ENCODE measurements at places on chromosomes 5 and 9.

- no peak for DNase-seq
Measured at GRCh38 chr9:73347720-73348119, 196.1 kb downstream of the ANXA1 start.

- DNase-seq, result no peak
Measured at GRCh38 chr9:130901498-130902203, 5.0 kb upstream of the QRFP start.

DNA sequence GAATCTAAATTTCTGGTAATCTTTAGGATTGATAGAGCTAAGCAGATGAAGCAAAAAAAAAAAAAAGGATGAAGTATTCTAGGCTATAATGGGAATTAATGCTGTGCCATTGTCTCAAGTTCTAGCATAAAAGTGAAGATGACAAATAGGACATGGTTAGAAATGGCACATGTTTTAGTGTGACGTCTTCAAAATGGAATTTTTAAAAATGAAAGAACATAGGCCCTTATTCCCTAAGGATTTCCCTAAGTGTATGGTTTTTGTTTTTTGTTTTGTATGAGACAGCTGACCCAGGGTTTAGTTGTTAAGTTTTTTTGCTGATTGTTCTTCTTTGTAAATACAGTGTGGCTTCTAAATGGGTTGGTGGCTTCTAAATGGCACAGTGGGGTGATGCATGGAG lies 7.1 kb downstream of the TLE4 start:
- no peak for DNase-seq

- DNase-seq, result no peak
Measured at GRCh38 chr5:159456722-159457465, 126.6 kb upstream of the IL12B start.

DNA sequence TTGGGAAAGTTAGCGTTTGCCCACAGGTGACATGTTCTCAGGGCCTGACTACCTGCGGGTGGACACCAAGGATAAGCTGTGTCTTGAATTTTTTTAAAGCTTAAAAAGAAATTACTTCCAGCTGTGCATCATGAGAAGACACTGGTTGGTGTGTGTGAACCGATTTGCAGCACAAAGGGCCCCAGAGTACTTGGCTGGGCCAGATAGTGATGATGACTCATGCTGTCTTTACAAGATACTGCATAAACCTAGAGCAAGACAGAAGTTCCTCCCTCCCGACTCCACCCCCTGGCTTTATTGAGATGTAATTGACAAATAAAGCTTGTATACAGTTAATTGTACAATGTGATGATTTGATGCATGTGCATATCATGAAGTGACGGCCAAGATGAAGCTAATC lies 212.8 kb downstream of the NXNL2 start:
- DNase-seq, result no peak

DNA sequence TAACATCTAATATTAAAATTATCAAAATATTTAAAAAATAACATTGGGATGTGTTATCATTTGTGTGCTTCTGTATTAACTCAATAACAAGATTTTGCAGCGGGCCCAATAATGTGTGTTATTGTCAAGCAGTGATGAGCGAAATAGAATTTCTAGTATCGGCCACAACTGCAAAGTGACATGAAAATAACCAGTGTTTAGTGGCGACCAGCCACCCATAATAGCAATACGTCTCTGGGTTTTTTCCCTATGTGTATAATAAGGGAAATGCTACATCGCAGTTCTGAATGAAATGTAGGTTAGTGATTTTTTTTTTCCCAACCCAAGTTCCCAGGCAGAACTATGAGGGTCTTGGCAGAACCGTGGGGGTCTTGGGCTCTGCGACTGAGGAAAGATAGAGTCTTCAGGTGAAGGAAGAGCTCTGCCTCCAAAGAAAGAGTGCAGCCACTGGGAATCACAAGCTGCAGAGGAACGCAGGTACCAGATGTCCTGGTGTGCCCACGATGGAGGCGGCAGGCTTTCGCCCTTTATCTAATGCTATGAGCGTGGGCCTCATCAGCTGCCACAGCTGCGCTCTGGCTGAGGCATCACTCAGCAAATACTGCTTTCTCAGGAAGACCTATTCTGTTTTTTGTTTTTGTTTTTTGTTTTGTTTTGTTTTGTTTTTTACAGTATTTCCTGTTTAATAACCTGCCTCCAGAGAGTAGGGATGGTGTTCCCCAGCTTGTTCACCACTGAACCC lies 235.0 kb downstream of the ROR2 start:
- DNase-seq, result no peak

DNA sequence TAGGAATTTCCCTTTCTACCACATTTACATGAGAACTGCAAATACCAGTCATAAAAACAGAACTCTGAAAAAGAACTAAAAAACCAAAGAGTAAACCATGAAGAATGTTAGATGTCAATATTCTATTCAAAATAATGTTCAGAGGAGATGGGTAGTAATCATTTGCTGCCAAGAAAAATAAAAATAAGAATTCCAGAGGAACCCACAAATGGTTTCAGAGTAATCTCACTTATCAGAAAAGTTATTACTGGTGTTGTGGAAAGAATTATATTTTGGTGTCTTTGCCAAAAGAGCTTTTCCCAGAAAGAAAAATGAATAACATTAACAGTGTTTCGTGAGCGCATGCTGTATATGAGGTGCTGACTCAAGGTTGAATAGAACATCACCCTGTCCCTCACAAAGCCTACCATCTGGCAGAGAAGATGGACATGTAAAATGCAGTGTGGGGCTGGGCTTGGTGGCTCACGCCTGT lies 35.6 kb downstream of the GPR21 start:
- no peak for DNase-seq

- no peak for DNase-seq
Measured at GRCh38 chr5:14741801-14742440, 77.4 kb downstream of the OTULIN start.

DNA sequence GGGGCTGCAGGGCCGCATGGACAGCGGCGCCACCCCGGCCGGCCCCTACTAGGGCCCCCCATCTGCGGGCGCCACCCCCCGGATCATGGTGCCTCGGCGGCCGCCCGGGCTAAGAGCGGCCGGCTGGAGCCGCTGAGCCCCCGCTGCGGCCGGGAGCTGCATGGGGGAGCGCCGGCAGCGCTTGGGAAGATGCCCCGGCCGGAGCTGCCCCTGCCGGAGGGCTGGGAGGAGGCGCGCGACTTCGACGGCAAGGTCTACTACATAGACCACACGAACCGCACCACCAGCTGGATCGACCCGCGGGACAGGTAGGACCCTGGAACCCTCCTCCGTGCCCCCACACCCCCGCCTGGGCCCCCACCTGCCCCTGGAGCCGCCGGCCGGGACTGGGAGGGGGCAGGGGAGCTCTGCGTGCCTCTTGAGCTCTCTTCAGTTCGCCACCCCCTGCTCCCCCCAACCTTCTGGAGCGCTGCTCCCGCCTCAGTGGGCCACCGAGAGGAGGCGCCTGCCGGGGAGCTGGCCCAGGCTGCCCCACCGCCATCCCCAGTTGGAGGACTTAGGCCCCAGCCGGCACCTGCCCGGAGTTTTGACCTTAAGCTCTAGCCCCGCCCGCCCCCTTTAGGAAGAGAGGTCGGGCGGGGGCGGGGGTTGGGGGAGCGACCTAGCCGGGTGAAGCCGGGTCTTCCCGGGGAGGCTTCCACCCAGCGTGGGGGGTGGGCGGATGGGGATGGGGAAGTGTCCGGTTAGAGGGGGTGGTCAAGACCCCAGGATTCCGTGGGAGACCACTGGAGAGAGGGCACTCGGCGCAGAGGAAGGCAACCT lies 730 bp downstream of the WWC1 start:
- no peak for DNase-seq

DNA sequence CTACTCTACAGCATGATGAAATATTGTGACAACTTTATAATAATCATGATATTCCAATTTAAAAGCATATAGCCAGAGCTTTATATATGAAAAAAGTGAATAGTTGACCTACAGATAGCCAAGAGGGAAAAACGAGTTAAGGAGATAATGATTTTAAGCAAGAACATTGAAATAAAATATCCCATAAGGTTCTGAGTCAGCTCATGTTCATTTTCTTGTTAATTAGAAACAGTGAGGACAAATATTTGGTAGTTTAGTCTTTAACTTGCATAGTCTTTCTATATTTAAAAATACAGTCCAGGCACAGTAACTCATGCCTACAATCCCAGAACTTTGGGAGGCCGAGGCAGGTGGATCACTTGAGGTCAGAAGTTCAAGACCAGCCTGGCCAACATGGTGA lies 55.8 kb upstream of the CDH6 start:
- no peak for DNase-seq

- DNase-seq, result no peak
Measured at GRCh38 chr9:114898741-114899140, 31.6 kb downstream of the TNFSF8 start.

DNA sequence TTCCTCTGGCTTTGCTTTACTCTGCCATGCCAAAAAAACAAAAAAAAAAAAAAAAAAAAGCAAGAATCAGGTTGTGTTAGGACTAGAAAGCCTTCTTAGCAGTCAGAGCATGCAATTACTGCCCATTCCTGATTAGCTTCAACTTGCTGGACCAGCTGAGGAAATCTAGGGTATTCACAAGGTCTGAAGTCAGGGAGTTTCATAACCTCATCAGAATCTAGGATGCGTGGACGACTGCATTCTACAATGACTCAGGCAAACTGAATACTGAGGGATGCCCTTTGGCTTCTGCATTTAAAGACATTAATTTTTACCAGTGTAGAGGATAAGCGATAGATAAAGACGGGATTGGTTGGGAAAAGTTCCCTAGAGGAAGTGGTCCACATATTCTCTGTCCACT lies 39.2 kb upstream of the SHOC1 start:
- DNase-seq, result no peak

GRCh38 chr5:8557728-8558127 lies 688.8 kb downstream of the MTRR start:
- no peak for DNase-seq

DNA sequence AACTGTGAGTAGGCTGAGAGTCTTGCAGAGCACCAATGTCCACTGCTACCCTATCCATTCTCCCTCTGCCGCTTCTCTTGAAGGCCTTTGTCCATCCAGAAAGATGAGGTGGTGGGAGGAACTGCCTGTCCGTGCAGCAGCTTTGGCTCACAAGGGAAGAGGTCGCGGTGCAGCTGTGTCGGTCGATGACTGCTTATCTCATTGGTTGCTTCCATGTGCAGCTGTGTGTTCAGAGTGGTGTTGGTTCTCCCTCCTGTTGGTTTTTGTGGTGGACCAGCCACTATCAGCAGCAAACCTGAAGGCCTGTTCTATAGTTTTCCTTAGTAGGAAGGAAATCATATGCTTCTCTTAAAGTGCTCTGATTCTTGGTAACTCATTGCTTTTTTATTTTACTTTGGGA lies 40.7 kb downstream of the SPTAN1 start:
- no peak for DNase-seq

- DNase-seq, result no peak
Measured at GRCh38 chr5:133387091-133387490, 225.2 kb downstream of the FSTL4 start.

- no peak for DNase-seq
Measured at GRCh38 chr9:89670114-89670513, 65.3 kb downstream of the GADD45G start.

DNA sequence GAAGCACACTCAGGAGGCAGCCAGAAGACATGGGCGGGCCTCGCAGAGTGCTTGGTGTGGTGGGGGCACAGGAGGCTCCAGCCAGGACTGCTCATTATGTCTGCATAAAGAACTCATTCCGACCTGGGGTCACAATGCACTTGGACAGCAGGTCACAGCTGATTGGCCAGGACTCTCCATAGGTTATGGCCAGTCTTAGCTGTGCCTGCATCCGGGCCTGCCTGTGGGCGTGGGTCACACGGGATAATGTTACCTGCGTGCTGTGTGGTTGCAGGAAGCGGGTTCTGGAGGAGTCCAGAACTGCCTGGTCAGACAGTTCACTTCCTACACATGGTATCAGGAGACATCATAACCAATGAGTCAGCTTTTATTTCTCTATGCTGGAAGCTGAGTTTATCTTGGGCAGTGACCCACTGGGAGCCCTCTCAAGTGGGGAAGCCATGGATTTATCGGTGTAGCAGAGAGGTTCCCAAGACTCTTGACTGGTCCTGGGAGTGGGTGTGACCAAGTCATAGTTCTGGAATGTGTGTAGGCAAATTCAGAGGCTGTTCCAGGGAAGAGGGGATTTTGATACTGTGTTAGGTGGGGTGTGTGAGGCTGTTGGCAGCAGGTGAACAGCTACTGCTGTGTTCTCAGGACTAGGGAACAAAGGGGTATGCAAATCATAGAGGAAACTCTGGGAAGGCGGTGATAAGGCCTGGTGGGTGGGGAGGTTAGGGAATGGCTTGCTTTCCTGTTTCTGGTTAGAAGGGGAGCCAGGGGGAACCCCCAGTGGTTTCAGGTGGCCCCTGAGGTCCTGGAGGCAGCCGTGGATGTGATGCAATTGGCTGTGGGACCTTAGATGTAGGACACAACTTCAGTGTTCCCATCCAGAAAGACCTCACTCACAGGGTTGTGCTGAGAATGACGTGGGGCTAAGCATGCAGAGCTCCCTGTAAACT lies 51.3 kb downstream of the ARHGEF37 start:
- DNase-seq, result no peak

DNA sequence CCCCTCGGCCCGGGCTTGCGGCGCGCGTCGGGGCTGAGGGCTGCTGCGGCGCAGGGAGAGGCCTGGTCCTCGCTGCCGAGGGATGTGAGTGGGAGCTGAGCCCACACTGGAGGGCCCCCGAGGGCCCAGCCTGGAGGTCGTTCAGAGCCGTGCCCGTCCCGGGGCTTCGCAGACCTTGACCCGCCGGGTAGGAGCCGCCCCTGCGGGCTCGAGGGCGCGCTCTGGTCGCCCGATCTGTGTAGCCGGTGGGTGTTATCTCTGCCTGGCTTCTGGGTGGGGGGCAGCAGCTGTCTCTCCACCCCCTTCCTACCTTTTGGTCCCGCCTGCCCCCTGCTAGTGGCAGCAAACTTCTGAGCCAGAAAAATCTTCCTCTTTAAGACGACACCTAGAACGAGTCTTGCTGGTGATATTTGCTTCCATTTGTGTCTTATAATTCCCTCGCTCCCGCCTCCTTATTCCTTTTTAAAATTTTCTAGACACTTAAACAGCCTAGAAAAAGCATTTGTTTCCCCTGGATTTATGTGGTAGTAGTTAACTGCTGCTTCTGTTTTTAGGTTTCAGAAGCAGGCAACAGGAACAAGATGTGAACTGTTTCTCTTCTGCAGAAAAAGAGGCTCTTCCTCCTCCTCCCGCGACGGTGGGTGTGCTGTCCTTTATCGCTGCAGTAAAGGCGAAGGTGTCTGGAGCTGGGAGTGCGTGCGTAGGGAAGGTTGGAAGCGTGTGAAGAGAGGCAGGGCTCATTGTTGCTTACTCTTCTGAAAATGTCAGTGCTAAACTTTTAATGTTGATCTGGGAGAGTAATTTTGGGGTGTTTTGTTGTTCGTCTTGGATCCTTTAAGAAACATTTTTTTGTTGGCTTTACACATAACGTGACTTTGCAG lies 554 bp downstream of the JAK2 start:
- DNase-seq, result peak; percentile 39
